ENCODE measurements at places on chromosomes 6 and 20.

DNA sequence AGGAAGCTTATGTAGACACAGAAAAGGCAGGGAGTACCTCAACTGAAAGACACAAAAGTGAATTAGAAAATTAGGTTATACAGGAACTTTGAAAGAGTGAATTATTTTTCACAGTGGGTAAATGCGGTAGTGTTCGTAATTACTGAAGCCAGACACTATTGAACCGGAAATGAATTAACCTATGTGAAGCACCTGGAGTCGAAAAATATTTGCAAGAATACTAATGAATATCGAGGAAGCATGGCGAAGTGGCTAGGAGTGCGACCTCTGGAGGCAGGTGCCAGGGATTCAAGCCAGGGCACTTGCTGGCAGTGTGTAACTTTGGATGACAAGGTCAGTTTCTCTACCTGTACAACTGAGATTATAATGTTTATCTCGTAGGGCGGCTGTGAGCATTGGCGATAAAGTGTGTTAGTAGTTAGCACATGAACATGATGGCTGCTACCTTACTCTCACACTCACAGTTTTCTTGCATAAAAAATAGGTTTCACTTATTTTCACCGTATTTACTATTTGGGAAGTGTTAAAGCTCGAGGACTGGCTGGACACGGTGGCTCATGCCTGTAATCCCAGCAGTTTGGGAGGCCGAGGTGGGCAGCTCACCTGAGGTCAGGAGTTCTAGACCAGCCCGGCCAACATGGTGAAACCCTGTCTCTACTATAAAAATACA, 567 bp upstream of the SLC18B1 start:
- DNase-seq, result peak; percentile 57

GRCh38 chr20:11332381-11332780, 585.3 kb upstream of the BTBD3 start:
- DNase-seq, result no peak

- DNase-seq, result no peak
These were observed 514 bp downstream of the ACOT13 start for GRCh38 chr6:24667378-24667803.

- DNase-seq, result no peak
These were observed 146.2 kb downstream of the COL21A1 start for GRCh38 chr6:56101141-56101553.

GRCh38 chr6:99790679-99791078, 184.0 kb downstream of the PRDM13 start:
- DNase-seq, result no peak

DNA sequence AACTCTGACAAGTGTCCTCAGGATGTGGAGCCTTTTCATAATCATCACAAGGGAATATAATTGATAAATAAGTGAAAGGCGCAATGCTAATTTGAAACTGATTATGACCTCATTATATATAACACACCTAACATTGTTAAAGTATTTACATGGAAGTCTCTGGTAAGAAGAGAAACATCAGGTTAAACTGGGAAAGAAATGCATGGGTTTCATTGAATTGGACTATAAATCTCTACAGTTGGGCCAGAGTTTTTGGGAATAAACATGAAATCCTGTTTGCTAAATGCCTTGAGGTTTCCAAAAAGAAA, 1.0 kb upstream of the SGK1 start:
- no peak for DNase-seq

DNA sequence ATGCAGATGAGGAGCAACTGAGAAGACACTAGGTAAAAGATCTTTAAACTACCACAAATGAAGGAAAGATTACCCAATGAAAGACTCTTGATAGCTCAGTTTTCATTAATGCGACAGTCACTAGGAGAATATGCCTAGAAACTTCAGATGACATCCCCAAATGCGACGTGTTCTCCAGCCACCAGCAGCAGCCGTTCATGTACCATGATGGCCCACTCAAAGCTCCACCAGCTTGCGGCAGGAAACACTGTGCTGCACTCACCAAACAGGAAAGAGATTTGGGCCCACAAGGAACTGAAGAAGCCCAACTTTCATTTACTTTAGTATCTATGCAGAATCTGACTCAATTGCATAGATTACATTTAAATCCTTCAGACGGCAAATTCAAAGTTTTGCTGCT, 7.5 kb downstream of the DIDO1 start:
- DNase-seq, result no peak

DNA sequence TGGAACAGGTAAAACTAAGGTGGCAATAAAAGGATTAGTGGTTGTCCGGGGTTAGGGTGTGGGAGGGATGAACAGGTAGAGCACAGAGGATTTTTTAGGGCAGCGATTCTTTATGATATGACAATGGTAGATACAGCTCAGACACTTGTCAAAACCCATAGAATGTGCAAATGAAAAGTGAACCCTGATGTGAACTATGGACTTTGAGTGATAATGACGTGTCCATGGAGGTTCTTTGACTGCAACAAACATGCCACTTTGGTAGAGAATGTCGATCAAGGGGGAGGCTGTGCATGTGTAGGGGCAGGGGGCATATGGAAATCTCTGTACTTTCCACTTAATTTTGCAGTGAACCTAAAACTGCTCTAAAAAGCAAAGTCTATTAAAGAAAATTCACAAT, 100.7 kb downstream of the LAMP5 start:
- DNase-seq, result no peak

- no peak for DNase-seq
These were observed 607.6 kb upstream of the MAN1A1 start for GRCh38 chr6:119957195-119957594.

DNA sequence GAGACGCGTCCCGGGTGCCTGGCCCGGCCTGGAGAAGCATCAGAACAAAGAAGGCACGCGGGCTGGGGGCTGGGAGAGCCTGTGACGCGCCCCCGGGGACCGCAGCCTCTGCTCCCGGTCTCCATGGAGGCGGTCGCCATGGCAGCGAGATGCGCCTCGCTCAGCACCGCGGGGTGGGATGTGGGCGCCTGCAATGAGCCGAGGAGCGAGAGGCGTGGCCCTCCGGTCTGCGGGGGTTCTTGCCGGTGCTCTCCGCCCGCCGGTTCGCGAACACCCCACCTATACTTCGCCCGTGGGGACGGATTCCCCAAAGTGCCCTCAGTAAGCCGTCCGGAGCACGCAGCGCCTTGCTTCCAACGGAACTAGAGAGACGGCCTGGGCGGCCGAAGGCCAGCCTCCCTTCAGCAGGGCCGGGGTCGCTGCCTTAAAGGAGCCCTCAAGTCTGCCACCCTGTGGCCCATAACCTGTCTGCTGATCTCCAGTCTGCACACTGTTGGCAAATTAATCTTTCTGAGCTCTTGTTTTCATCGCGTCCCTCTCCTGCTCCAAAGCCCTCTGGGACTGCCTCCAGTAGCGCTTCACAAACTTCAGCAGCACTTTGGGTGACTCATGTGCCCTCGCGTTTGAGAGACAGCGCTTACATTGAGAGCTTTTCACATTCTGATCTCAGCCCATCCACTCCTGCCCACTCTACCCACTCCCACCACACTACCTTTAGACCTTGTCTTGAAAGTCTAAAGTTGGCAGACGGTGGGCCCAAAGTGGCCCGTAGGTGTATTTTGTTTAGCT, 983 bp upstream of the ADISSP start:
- peak; percentile 91 for DNase-seq

DNA sequence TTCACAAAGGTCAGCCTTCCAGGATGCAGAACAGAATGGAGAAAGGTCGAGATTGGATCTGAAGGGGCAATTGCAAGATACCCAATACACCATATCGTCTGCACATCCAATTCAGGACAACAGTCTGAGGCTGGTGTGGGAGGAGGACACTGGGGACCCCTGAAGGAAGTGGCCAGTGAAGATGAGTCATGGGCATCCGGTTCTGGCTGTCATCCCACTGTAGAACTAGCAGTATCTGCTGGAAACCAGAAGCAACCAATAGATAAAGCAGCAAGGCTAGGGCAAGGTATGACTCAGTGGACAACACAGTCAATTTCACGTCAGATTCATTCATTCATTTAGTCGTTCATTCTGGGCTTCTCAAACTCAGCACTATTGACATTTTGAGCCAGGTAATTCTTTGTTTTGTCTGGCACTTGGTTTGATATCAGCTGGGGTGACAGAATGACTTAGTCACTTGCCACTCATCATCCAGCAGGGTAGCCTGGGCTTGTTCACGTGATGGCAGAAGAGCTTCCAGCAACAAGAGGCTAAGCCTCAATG, 30.3 kb upstream of the SHLD1 start:
- DNase-seq, result no peak

GRCh38 chr20:48916699-48917098, 4.8 kb upstream of the ARFGEF2 start:
- no peak for DNase-seq

- peak; percentile 81 for DNase-seq
These were observed at the start of gene PPP1R14C for GRCh38 chr6:150142670-150143515. Gene PPP1R14C (plus strand): TSS chr6:150143044. CDS start chr6:150143193, 149 bp downstream.

DNA sequence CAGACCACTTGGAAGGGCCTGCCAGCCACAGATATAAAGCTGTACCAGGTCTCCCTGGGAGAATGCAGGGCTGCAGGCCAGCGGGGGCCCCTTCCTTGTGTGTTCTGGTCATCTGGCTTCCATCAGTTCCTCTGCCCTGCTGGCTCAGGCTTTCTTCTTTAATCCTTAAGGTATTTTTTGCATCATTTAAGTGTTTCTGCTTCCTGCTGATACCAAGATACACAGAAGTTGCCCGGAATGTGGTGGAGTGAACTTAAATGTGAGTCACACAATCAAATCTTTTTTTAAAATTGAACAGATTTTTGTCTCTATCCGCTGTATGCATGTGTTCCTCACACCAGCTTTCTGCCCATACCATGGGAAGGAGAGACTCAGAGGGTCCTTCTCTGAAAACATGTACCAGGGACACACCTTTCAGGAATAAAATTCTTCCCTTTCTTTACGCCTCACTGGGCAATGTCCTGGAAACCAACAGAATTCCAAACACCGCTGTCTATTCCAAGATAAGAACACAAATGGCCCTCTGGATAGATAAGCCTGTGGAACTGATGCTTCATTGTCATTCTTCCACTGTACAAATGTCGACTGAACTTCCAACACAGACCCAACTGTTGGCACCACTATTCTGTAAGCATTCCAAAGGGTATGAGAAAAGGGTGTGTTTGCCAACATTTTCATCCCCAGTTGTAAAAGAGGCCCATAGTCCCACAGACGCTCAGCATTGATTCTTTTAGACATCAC, 206.2 kb upstream of the MYLIP start:
- no peak for DNase-seq

DNA sequence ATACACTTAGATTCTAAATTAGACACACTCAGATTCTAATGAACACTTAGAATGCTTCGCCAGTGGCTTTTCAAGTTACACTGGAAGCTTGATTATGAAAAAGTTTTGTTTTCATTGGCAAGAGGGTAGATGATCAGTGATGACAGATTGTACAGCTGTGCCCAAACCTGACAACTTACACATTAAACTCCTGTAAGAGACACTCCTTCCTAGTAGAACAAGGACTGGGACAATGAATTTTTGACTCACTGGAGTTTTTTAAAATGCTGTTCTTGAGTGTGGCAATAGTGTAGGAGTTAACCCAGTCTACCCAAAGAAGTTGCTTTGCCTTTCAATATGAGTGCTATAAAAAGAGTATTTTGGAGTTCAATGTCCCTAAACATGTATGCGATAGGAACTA, 140.8 kb downstream of the SLC16A10 start:
- DNase-seq, result no peak

GRCh38 chr6:13702809-13703302, 8.8 kb downstream of the RANBP9 start:
- no peak for DNase-seq

DNA sequence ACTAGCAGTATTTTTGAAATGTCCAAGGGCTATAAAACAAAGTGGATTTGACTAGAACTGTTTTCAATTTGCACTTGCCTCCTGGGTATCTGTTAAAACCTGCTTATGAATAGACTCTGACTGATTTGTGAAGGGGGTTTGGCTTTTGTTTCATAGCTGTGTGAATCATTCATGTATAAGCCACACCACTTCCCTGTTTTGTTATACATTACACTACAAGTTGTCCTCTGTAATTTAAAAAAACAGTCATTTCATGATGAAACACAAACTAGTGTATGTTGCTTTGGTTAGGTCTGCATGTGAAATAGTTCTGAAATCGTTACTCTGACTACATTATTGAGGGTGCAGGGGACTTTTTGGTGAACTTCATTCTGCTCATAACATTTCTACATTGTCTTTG, 121.7 kb downstream of the NKAIN2 start:
- DNase-seq, result no peak

- no peak for DNase-seq
These were observed 64.8 kb downstream of the SLC2A10 start for GRCh38 chr20:46774236-46774635.

DNA sequence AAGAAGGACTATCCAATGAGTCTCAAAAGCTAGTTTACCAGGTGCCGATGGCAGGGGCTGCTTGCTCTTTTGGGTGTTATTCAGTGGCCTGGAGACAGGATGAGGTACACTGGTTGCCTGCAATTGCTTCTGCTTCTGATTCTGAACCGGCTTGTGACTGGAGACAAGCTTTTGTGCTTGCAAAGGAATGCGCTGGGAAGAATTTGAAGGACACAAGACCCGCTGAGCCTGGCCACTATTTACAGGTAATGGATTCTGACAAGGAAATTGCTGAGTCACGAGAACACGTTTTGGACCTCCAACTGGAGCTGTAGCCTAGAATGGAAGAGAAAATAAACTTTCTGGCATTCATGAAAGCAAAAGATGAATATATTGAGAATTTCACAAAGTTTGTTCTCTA, 5.8 kb downstream of the AURKA start:
- no peak for DNase-seq

DNA sequence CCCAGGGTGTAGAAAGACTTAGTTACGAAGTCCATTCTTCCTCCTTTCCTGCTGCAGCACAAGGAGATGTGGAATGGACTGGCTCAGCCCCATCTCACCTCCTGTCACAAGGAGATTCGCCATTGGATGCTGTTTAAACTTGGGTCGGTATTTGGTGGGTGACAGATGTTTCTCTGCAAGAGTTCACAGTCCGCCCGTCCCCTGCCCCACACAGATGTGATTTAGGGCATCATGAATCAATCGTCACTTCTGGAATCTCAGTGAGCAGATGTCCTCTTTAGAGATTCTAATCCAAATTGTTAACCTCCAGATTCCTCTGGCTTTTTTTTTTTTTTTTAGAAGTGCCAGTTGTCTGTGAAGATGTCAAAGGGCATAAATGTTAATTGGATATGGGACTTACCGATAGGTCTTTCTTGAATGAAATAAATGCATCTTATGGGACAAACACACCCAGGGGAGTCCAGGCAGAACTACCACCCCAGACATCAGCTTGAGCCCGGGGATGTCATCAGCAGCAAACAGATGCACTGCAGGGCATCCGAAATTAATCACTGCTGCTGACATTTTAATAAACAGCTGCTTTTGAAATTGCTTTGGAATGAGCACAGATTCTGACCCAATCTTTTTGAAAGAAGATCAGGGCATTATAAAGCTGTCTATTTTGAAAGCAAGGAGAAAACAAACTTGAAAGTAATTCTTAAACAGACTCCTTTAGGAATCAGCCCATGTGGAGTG, 117.6 kb upstream of the CDH4 start:
- no peak for DNase-seq

GRCh38 chr6:147604373-147604772, 95.9 kb downstream of the SAMD5 start:
- no peak for DNase-seq

DNA sequence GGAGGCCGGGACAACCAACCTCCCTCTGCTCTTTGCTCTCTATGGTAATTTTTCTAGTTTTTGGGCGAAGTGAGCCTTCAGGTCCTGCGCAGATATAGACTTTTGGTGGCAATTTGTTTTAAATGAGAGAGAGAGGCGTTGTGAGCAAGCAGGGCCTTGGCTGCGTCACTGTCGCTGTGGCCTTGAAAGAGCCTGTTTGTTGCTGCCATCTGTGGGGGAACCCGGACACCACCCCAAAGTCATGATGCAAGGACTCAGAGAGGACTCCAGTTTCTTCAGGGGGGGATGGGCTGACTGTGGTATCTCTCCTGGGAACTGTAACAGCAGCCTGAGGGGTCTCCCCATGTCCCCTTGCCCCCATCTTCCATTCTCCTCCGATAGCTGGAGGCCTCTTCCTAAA, 462.7 kb upstream of the SULF2 start:
- no peak for DNase-seq
